ENCODE measurements at places on chromosomes 1 and 21. TPM values are rescaled to one million over a fixed set of nuclear protein-coding genes. Genes with fewer than 3 reads are reported as not detected.

LHX8 gene
- total RNA-seq, result 0.31 TPM

FALEC gene
- 1.9 TPM for total RNA-seq

DYRK3 gene
- total RNA-seq, result 13.5 TPM

MYOG gene
- total RNA-seq, result not detected

RBM11 gene
- 12.8 TPM for total RNA-seq

SLC35F3 gene
- 1.9 TPM for total RNA-seq

IQCC gene
- total RNA-seq, result 4.1 TPM

NAXE gene
- total RNA-seq, result 40.1 TPM

GIPC2 gene
- 0.31 TPM for total RNA-seq

MCOLN3 gene
- total RNA-seq, result not detected

KIF2C gene
- total RNA-seq, result 6.3 TPM

SLC35D1 gene
- total RNA-seq, result 20.3 TPM

PDC gene
- not detected for total RNA-seq

HUNK gene
- total RNA-seq, result 13.1 TPM

RAP1GAP gene
- total RNA-seq, result 31.6 TPM

RHD gene
- total RNA-seq, result not detected

LCE1C gene
- total RNA-seq, result not detected

BTG2 gene
- total RNA-seq, result 8.5 TPM

NTMT2 gene
- total RNA-seq, result 0.63 TPM

GNG12 gene
- 20.7 TPM for total RNA-seq

FLG2 gene
- not detected for total RNA-seq

C1QB gene
- 5.9 TPM for total RNA-seq

All from parietal lobe (tissue), 2 donors.